ENCODE measurements at places on chromosomes 12 and 14.

DNA sequence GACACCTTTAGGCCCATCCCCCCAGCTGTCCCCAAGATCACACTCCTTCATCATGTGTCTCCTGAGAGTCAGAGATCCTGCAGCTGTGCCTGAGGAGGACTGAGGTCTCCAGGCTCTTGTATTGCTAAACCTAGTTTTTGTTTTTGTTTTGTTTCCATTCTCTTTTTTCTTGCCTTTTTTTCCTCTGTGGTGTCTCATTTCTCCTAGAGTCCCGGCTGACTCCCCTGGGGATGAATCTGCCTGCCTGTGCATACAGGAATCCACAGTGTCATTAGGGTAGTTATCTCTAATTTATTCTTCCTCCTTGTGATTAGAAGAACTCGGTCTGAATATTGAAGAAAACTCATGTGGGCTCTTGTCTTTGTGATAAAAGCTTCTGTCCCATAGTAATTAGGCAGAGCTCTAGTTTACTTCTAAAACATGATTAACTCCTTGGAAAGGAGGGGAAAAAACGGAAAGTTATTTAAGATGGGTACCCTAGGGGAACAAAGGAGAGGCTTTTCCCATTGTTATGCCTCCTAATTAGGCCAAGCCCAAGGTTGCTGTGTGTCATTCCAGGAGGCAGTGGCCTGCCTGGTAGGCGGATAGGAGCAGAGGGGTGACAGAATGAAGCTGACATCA, 343.2 kb downstream of the ZFP36L1 start:
- no peak for DNase-seq

- DNase-seq = peak; percentile 57
Observed at GRCh38 chr12:51390891-51391282, 319 bp downstream of the GALNT6 start.

GRCh38 chr12:45557016-45557415, 172.5 kb upstream of the ARID2 start:
- no peak for DNase-seq

- peak; percentile 29 for DNase-seq
Observed at GRCh38 chr14:75979071-75979571, 2.7 kb downstream of the TGFB3 start.

GRCh38 chr14:68111097-68111852, 291.7 kb downstream of the RAD51B start:
- DNase-seq = no peak

DNA sequence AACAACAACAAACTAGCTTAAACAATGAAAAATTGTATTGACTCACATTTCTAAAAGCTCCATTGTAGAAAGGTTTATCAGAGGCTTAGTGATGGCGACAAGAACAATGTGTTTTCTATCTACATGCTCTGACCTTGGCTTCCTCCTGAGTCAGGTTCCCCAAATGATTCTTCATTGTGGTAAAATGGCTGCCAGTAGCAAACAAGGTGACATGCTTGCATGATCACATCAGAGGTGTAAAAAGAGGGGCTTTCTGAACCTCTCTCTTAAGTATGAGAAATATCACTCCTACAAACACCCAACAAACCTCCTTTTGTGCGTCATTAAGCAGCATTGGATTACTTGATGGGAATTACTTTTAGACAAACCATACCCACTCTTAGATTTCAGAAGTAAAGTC, 252.4 kb upstream of the SYT1 start:
- DNase-seq = no peak

- no peak for DNase-seq
Observed at GRCh38 chr12:69570000-69570516, 15.2 kb upstream of the CCT2 start.

DNA sequence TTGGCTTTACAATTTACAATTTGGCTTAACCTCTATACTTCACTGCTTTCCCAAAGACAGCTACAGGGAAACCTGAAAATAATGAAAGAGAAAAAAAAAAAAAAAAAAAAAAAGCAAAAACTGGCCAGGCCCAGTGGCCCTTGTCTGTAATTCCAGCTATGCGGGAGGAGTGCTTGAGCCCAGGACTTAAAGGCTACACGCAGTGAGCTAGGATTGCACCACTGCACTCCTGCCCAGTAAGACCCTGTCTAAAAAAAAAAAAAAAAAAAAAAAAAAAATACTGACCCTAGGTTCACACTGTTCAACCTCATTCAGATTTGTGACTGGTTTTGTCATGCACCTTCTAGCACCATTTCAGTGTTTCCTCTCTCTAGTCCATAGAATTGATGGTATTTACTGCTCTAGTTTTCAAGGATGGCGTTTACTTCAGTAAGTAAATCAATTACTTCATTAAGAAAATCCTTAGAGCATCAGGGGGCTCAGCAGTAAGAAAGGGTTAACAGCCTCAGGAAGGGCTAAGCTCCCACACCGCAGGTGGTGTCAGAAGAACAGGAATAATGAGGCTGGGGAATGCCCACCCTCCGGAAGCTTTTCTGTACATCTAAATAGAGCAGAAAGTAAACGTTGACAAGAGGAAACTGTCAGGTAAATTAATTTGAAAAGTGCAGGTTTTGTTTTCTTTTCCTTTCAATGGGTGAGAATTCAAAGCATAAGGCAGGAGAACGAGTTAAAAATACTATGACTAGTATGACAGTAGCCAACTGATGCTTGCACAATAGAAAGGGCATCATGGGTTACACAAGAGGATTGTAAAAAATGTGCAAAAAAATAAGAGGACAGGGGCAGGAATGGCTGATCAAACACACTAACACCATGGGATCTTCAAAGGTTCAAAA, 115.0 kb upstream of the MDM1 start:
- DNase-seq = no peak

GRCh38 chr12:62635649-62636048, 169.0 kb downstream of the MON2 start:
- no peak for DNase-seq

GRCh38 chr12:25716842-25717241, 163.8 kb upstream of the LMNTD1 start:
- peak; percentile 91 for DNase-seq

DNA sequence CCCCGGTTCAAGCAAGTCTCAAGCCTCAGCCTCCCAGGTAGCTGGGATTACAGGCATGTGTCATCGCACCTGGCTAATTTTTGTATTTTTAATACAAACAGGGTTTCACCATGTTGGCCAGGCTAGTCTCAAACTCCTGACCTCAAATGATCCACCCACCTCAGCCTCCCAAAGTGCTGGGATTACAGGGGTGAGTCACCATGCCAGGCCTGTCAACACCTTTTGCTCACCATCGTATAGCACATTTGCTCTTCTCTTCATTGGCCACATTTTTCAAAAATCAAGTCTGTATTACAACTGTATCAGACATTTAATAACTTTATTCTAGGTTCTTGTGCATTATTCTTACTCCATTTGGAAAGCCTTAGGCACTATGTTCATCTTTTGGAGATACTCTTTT, 50.3 kb downstream of the BCAT1 start:
- DNase-seq = peak; percentile 64

DNA sequence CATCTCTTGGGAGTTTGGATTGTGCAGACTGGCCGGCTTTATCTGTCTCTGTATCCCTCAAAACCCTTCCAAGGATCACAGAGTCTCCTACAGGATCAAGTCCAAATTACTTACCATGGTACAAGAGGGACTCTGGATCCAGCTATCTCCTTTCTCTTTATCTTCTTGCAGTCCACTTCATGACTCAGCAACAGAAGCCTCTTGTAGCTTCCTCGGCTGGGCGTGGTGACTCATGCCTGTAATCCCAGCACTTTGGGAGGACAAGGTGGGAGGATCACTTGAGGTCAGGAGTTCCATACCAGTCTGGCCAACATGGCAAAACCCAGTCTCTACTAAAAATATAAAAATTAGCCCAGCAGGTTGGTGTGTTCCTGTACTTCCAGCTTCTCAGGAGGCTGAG, 189.7 kb downstream of the BCAT1 start:
- DNase-seq = peak; percentile 84

- no peak for DNase-seq
Observed at GRCh38 chr12:75260316-75260715, 50.7 kb upstream of the KCNC2 start.

DNA sequence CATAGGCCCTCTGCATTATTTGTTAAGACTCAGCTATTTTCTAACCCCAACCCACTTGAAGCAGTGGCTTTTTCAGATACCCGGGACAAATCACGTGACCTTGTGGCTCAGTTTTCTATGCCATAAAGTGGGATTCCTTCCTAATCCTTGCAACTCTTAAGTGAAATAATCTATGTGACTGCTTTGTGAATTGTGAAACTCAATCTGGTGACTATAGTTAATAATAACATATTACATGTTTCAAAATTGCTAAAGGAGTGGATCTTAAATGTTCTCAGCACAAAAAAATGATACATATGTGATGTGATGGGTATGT, 17.3 kb downstream of the EML1 start:
- no peak for DNase-seq

GRCh38 chr12:104371043-104371870, 67.7 kb downstream of the EID3 start:
- no peak for DNase-seq

GRCh38 chr14:96052541-96053247, 13.5 kb downstream of the C14orf132 start:
- DNase-seq = no peak

DNA sequence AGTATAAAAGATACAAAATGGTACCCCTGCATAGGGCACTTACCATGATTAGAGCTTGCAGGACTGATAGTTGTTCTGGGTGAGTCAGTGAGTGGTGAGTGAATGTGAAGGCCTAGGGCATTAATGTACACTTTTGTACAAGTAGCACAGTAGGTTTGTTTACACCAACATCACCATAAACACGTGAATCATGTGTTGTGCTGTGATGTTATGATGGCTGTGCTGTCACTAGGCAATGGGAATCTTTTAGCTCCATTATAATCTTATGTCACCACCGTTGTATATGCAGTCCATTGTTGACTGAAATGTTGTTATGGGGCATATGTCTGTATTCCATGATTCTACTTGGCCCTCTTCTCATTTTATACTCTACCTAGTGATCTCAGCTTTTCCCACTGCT, 11.8 kb downstream of the NUBPL start:
- peak; percentile 5 for DNase-seq

DNA sequence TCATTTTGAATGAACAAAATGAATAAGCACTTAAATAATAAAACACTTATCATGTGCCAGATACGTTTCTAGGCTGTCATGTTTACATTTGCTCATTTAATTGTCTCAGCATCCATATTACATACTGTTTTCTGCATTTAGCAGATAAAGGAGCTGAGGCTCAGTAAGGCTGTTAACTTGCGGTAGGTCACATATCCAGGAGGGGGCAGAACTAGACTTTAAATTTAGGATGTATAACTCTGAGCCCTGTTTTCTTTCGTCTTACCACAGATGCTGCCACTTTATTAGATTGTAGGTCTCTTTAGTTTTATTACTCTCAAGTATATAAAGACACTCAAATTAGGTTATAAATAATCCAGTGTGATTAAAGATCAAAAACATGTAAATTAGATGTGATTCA, 17.7 kb downstream of the IRAK4 start:
- peak; percentile 74 for DNase-seq

GRCh38 chr14:104100171-104101085, 14.9 kb downstream of the ASPG start:
- DNase-seq = no peak

- DNase-seq = no peak
Observed at GRCh38 chr14:56002876-56003625, 115.2 kb upstream of the PELI2 start.

GRCh38 chr12:53674977-53675700, 744 bp downstream of the ATP5MC2 start:
- DNase-seq = no peak

- DNase-seq = peak; percentile 56
Observed at GRCh38 chr12:110581931-110582275, 1.2 kb downstream of the PPTC7 start.

GRCh38 chr14:89626233-89626806, 209.3 kb upstream of the FOXN3 start:
- no peak for DNase-seq

DNA sequence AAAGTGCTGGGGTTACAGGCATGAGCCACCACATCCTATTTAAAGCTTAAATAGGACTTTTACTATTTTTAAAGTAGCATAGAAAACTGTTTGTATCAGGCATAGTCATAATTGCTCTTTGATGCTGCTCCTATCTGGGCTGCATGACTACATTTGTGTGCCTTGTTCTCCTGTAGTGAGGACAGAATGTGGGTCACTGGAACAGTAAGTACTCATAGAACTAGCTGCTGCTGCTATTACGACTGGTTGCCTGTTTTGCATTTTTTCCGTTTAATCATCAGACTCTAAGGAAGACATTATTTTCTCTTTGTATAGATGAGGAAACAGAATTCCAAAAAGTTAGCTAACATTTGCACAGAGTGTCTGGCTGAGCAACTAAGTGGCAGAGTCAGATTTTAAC, 42.8 kb downstream of the ZC3H14 start:
- DNase-seq = no peak

- DNase-seq = no peak
Observed at GRCh38 chr12:77166696-77167095, 101.3 kb upstream of the E2F7 start.

- DNase-seq = no peak
Observed at GRCh38 chr12:3241621-3242020, 164.4 kb downstream of the TSPAN9 start.

- DNase-seq = peak; percentile 84
Observed at GRCh38 chr12:40325349-40325960, 100.7 kb downstream of the LRRK2 start.

- no peak for DNase-seq
Observed at GRCh38 chr14:63209160-63209559, 4.9 kb downstream of the RHOJ start.

DNA sequence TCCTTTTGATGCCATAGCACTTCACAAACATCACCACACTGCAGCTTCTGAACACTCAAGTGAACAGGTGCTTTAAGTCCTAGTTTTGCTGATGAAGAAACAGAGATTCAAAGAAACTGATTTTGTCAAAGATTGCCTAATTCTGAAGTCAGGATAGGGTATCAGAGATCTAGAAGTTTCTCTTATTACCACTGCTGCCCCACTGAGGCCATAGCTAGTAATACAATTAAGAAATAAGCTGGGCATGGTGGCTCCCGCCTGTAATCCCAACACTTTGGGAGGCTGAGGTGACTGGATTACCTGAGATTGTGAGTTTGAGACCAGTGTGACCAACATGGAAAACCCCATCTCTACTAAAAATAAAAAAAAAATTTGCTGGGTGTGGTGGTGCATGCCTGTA, 458.3 kb upstream of the SEL1L start:
- peak; percentile 19 for DNase-seq

GRCh38 chr12:110102255-110102654, 21.9 kb upstream of the IFT81 start:
- DNase-seq = peak; percentile 89

- DNase-seq = no peak
Observed at GRCh38 chr12:1844223-1844622, 23.9 kb downstream of the LRTM2 start.

DNA sequence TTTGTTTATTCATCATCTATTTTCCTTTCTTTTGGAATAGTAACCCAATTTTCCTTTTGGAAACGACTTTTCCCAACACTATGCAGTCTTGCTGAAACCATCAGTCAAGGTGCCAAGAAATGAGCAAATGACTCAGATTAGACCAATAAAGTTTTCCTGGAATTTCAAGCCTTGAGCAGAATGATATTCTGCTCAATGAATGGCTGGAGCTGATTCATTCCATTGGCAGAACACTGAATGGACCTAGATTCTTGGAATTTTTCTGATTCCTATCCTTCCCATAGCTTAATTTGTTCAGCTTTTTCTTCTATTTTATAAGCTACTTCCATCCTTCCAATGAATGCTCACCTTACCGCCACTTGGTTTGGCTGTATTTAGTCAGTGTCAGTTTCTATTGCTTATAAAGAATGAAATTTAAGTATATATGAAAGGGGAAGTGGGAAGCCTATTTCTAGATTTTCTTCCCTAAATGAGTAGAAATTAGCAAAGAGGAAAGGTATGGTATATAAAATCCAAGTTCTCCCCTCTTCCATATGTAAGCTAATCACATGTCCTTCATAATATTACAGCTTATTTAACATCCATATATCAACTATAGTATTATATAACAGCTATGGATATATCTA, 89.0 kb downstream of the C14orf39 start:
- DNase-seq = no peak

All from DMS53 (cell line).